ENCODE measurements at places on chromosomes 5 and 9. TPM values are rescaled to one million over a fixed set of nuclear protein-coding genes. Genes with fewer than 3 reads are reported as not detected.

DNA sequence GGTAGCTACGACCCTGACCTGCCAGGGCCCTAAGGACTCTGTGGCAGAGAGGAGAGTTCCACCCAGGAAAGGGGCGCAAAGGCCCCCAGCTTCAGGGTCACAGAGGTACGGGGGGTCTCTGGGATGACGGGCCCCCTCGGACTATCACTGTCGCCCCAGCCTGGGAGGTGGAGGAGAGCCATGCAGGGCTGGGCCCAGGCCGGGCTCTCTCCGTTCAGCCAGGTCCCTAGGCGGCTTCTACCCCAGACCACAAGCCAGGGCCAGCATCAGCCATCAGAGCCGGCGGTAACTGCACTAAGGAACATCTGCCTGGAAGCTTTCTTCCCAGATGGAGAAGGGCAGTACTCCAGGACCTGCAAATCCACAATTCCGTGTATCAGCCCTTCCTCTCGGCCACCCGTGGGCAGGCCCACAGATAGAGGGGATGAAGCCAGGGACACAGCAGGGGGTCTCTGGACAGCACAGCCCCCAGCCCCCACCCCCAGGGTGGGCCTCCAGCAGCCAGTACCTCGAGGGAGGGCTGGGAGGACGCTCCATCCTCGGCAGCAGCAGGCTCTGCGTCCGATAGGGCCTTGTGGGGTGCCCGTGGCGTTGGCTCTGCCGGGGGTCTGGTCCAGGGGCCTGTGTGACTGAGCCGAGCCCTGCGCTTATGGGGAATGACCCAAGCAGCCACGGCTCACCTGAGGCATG lies 38.4 kb downstream of the NACC2 start:
- DNase-seq: no peak

NFX1 gene
- total RNA-seq: 18.0 TPM

GRCh38 chr9:77922591-77922990 lies 109.0 kb downstream of the GNAQ start:
- no peak for DNase-seq

RASEF gene
- 21.5 TPM for total RNA-seq

GRCh38 chr5:112276991-112277390 lies 142.1 kb downstream of the EPB41L4A start:
- DNase-seq: no peak

CCNI2 gene
- 1.8 TPM for total RNA-seq

PCDHB15 gene
- total RNA-seq: 2.4 TPM

DNA sequence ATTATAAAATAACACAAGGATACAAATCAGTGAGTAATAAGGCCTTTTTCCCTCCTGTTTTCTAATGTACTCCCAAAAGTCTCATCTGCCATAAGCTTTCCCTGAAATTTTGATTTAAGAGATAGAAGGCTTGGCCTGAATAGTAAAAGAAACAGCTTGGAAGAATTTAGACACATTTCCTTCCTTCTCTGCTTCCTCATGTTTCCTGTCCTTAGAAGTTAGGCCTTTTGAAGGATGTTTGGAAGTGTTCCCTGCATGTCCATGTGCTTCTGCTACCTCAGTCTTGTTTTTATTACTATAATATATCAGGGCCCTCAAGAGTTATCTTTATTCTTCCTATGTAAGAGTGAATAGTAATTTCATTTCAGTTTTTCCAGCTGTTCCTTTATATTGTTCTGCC lies 242.7 kb downstream of the DEPDC1B start:
- DNase-seq: no peak

RLN2 gene
- total RNA-seq: 0.69 TPM

- DNase-seq: no peak
Observed at GRCh38 chr5:66306105-66306843, 162.2 kb downstream of the SREK1 start.

VCAN gene
- total RNA-seq: 2.6 TPM

- DNase-seq: no peak
Observed at GRCh38 chr9:94656200-94656599, 16.9 kb upstream of the FBP1 start.

PDE6A gene
- total RNA-seq: not detected

- no peak for DNase-seq
Observed at GRCh38 chr5:56729488-56729887, 85.9 kb upstream of the MAP3K1 start.

GRCh38 chr9:127213859-127214258 lies 50.7 kb upstream of the GARNL3 start:
- no peak for DNase-seq

- no peak for DNase-seq
Observed at GRCh38 chr9:114166614-114167572, 11.6 kb downstream of the COL27A1 start.

All from pancreas (tissue), 10 donors.